ENCODE measurements at places on chromosomes 6 and 20. TPM values are rescaled to one million over a fixed set of nuclear protein-coding genes. Genes with fewer than 3 reads are reported as not detected.

BPIFB4 gene
- not detected for polyA plus RNA-seq

LINC00237 gene
- polyA plus RNA-seq: not detected

SMPD2 gene
- 16.2 TPM for polyA plus RNA-seq

SUPT3H gene
- 23.8 TPM for polyA plus RNA-seq

ENTPD6 gene
- 33.8 TPM for polyA plus RNA-seq

FGD2 gene
- 1.5 TPM for polyA plus RNA-seq

All from right renal cortex interstitium (tissue), 3 donors.